ENCODE measurements at places on chromosomes 12 and 14.

DNA sequence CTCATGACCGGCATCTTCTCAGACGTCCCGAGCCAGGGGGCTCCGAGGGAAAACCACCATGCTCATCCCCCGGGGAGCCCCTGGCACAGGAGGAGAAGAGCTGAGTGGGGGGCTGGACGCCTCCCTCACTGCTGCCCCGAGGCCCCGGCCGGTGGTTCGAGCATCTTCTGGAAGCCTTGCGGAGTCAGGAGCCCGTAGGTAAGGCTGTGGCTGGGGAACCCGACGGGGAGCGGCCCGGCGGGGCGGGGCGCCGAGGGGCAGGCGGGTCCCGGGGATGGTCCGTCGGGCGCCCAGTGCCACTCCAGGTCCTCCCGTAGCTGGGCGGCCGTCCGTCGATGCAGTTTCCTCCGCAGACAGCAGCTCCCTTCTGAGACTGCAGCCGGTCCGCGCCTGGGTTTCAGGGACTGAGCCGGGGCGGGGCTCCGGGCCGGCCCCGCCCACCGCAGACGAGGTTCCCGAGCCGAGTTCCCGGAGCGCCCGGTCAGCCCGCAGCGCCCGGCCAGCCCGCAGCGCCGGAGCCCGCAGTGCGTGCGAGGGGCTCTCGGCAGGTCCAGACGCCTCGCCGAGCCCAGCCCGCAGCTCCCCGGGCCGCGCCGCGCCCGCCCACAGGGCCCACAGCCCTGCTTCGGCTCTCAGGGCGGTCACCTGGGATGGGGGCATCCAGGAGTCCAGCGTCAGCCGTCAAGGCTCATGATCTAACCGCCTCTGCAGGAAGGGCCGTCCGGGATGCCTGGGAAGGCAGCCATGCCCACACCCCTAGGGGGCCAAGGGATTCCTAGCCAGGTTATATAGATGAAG, at the start of gene PGF:
Gene PGF, minus strand, starts transcription at position 369 of the 798 bp plus-strand sequence. Its CDS starts 355 bp downstream, at position 14.
- no peak for DNase-seq

- DNase-seq: no peak
These were observed 3.6 kb downstream of the SLC2A14 start for GRCh38 chr12:7869137-7869536.

DNA sequence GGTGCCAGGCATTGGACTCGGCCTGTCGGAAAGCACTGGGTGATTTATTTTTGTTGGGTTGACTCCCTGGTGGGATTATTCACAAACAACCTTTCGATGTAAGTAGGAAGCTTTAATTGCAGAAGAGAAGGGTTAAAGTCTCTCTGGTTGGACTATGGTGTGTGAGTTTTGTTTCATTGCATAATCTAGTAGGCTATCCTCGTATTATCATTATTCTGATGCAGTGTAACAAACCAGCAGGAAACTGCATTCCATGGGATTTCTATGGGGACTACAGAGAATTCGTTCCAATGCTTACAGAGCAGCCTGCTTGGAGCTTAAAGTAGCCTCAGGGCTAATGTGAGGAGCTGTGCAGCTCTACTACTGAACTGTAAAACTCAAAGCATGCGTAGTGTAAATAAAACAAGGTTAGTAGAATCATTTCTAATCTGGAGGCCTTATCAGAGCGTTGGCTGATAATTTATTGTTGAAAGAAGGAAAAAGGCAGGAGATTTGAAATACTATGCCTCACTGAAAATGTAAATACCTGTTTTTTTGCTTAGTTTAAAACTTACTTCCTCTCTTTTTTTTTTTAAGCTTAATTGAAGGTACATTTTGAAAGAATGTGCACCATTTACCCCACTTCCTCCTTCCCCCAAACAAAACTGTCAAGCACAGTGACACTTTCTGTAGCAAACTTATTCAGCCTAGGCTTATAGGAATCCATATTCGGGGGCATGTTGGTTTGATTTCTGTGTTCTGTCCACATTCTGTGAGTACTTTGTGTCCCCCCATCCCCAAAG, 226.7 kb downstream of the NPAS3 start:
- no peak for DNase-seq

DNA sequence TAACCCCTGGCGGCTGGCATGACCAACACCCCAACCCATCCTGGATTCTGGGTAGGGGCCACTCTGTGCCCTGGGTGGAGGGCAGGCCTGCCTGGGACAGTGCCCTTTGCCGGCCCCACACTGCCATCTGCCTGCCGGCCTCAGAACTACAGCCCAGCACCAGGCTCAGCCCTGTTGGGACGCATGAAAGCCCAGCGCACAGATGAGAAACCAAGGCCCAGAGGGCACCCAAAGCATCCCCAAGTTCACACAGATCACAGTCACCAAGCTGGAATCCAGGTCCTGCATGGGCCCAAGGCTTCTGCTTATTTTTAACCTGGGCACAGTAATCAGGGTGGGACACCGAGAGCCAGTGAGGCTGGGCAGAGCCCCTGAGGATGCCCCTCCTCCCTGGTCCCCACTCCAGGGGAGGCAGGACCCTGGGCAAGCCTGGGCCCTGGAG, 26.2 kb downstream of the RFLNA start:
- peak; percentile 32 for DNase-seq

- no peak for DNase-seq
These were observed 17.7 kb upstream of the ANP32D start for GRCh38 chr12:48454667-48455066.

- DNase-seq: no peak
These were observed 152.4 kb upstream of the PRICKLE1 start for GRCh38 chr12:42741771-42742510.

- DNase-seq: no peak
These were observed 485.5 kb downstream of the BCL11B start for GRCh38 chr14:98786456-98786855.

DNA sequence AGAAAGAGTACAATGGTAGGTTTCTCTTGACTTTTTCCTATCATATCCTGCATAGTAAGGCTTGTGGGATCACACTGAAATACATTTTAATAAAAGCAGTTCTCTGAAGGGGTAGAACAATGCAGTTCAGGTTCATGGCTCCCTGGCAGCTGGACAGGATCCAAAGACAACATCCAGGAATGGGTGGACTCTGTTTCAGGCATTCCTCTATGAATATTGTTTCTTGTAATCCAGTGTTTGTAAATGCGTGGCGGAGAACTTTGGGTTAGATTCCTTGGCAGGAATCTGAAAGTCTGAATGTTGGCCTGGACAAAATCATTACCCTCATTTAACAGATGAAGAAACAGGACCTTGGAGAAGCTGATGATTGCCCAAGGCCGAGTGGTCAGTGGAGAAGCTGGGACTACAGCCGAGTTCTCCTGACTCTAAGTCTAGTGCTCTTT, 43.5 kb downstream of the SYNE2 start:
- no peak for DNase-seq

DNA sequence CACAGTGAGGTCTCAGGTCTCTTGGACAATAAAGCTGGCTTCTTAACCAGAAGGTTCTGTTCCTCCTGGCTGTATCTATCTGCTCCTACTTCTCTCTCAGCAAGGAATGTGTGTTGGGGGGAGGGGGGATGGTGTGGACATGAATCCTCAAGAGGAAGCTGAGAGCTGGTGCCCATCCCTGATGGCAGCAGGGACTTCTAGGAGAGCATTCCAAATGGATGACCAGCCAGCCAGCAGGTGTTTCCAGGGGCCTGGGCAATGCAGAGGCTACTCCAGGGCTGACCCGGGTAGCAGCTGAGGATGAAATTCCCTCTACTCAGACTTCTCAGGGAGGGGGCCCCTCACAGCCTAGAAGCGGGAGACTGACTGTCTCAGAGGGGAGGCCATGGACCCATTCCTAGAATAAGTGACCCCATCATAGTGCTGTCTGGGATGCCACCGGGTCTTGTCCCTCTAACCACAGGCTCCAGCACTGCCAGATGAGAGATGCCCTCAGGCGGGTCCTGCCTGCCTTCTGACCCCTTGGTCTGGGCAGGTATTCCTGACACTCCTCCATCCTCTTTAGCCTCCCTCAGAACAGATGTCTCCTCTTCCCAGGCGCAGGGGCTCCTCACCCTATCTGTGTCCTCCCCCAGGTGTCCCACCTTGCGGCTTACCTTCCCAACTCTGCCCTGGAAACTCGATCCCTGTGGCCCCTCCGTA, 1.2 kb downstream of the RAB15 start:
- DNase-seq: no peak

- DNase-seq: no peak
These were observed 7.9 kb downstream of the CKAP4 start for GRCh38 chr12:106239951-106240335.

GRCh38 chr14:36935976-36936678, 236.3 kb downstream of the SLC25A21 start:
- no peak for DNase-seq

- DNase-seq: no peak
These were observed 55.1 kb downstream of the PAWR start for GRCh38 chr12:79635676-79636075.

DNA sequence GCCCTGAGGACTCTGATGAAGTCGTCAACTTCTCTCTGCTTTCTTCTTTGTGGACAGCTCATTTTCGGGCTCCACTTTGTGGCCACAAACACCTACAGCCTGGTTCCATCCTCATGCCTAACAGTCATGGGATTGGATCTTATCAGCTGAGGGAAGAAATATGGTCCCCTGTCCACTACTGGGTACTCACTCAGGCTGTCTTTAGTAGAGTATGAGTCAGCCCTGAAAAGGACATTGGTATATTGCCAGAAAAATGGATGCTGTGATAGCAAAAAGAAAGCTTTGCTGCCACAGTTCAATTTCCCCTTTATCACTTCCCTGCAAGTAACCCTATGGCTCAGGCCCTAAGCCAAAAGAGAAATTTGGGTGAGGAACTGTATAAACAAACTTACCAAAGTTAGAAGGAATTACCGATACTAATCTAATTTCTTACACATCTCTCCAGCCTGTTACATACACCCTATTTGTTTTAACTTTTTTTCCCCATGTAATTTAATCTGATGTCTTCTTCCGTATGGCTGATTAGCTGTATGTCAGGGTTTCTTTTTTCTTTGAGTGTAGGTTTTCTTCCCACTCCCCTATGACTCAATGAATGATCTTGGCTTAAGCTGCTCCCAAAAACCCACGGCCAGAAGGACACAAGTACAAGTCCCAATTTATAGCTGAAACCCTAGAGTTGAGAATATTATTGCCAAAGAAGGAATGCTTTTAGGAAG, 29.1 kb downstream of the MTHFD1 start:
- DNase-seq: no peak

DNA sequence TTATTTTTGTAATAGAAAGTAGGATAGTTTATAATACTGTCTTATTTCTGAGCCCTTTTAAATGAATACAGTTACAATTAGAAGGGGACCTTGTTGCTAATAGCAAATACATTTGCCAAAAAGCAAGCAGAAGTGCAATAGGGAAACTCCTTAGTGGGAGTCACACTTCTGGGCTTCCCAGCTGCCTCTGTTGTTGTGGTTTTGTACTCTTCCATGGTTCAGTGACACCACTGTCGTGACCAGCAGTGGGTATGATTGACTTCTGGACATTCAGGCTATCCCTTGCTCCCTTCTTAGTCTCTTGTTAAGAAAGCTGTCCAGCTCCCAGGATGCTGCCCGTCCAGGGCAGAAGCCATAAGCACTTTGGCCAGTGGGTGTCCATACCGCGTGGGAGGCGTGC, 22.6 kb downstream of the TCTN1 start:
- DNase-seq: no peak

DNA sequence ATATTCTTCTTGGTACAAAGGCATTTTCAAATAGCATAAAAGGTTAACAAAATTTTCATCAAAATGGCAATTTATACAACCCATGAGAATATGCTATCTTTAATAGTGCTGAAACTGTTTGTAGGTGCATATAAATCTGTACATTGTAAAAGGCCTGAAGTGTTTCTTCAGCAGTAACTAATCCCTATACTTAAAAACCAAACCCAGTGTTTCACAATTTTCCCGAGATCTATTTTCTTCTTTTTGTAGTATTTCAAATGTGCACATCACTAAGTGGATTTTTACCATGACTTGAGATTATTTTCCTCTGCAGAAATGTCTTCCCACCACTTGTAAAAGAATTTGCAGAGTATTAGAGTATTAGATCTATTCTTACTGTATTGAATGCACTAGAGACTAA, 76.5 kb downstream of the FERMT2 start:
- DNase-seq: no peak

- no peak for DNase-seq
These were observed 21.3 kb downstream of the ANO2 start for GRCh38 chr12:5923751-5924150.

GRCh38 chr12:52203079-52203921, 11.5 kb upstream of the KRT80 start:
- no peak for DNase-seq

DNA sequence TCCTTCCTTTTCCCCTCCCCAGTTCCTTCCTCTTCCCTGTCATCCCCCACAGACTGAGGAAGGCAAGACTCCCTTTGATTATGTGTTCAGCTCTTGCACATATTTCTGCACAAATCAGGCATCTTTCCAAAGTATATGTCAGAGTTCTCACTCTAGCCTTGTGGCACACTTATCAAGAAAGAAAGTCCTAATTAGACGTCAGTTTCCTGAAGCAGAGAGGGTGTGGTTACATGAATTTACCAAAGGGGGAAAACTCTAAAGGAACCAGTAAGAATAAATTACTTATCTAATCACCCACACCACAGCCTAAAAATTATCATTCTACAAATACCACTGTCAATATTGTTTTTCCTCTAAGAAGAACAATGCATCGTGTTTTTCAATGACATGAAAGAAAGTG, 120.7 kb upstream of the GRIP1 start:
- no peak for DNase-seq

- no peak for DNase-seq
These were observed 861 bp downstream of the IL26 start for GRCh38 chr12:68224613-68225285.

- DNase-seq: no peak
These were observed 1.9 kb downstream of the GNG2 start for GRCh38 chr14:51862176-51862796.

DNA sequence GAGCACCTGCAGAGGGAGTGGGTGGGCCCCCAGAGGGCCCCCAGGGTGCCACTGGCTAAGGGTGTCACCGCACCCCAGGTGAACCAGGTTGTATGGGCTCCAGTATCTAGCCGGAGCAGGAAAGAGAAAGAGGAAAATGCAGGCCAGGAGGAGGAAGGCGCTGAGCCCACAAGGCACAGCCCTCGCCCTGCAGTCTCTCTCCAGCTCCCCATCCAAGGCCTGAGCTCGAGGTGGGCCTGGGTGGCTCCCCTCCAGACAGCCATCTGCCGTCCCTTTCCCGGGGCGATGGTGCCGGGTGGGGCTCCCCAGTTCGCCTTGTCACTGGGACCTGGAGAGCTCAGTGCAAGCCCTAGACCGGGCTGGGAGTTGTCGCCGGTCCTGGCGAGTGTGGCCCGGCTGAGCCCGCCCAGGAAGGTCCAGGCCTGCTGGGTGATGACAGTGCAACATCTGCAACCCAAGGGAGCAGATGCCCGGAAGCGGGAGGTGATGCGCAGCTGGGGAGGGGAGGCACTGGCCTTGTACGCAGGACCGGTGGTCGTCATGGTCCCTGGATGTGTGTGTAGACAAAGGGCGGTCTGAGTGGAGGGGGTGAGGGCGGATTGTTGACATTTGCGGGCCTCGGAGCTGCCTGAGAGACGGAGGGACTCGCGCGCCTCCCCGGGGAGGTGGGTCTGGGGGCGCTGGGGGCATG, 716 bp downstream of the TMEM179 start:
- no peak for DNase-seq

- no peak for DNase-seq
These were observed 28.8 kb downstream of the KIF21A start for GRCh38 chr12:39413836-39414771.

Data from activated T-helper 1 cell treated with anti-CD3 and anti-CD28 coated beads, Interleukin-2, amount 50 U/mL, for 16 hours (primary cell).